ENCODE measurements at places on chromosomes 1 and 21.

GRCh38 chr1:59429656-59430055, 132.8 kb downstream of the FGGY start:
- DNase-seq = no peak

DNA sequence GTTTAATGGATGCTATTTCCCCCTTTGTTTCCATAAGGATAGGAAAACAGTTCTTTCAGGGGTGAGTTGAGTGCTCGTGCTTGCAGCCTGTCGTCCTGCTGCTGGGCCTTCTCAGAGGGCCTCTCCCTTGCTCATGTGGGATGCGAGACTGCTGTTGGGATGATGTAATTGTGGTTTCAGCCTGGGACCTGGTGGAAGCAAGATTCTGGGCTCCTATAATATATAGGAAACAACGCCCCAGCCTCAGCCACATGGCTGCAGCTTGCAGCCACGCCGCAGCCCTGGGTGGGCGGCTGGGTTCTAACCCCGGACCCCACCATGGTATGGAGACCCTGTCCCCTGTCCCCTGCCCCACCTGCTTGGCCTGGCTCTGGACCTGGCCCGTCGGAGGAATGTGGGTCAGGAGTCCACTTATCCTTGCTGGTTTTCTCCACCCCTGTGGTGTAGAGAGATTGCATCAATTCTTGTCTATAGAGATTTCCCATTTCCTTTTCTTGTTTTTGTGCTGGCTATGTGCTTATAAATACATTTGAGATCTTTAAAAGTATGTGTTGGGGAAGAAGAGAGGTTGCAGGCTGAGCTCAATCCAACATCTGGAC, 357.8 kb downstream of the SIPA1L2 start:
- DNase-seq = no peak

GRCh38 chr1:42318601-42319000, 16.4 kb downstream of the FOXJ3 start:
- no peak for DNase-seq

- DNase-seq = no peak
Observed at GRCh38 chr1:157069601-157070000, 24.1 kb upstream of the ARHGEF11 start.

GRCh38 chr1:22216210-22216883, 73.5 kb upstream of the WNT4 start:
- no peak for DNase-seq
